ENCODE measurements at places on chromosomes 5 and 9.

DNA sequence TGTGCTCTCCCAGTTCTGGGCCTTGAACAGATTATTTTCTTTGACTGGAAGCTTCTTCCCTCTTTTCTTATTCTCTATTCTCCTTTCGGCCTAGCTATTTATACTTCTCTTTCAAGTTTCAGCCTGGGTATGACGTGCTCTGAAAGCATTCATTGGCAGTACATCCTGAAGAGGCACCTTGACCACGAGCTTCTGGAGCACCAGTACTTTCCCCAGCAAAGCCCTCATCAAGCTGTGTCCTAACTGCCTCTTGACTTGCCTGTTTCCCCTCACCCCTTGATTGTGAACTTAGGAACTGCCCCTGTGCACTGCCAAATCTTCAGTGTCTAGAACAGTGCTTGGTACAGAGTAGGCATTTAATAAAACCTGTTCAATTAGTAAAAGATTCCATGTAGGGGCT, 154.9 kb downstream of the KCTD16 start:
- DNase-seq, result no peak

DNA sequence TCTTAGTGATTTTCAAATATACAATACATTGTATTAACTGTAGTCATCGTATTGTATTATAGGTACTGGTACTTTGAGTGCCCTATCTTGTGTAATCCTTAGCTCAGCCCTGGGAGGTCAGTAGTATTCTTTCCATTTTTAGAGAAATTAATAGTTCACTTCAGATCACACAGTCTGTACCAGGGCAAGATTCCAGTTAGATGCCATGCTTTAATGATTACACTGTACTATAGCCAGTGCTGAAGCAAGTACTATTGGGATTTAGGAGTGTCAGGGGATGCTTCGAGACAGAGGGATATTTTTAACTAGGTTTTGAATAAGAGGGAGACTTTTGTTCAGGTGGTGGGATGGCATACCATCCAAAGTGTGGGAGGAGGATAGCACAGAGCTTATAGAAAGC, 41.0 kb upstream of the SLC27A6 start:
- DNase-seq, result no peak

DNA sequence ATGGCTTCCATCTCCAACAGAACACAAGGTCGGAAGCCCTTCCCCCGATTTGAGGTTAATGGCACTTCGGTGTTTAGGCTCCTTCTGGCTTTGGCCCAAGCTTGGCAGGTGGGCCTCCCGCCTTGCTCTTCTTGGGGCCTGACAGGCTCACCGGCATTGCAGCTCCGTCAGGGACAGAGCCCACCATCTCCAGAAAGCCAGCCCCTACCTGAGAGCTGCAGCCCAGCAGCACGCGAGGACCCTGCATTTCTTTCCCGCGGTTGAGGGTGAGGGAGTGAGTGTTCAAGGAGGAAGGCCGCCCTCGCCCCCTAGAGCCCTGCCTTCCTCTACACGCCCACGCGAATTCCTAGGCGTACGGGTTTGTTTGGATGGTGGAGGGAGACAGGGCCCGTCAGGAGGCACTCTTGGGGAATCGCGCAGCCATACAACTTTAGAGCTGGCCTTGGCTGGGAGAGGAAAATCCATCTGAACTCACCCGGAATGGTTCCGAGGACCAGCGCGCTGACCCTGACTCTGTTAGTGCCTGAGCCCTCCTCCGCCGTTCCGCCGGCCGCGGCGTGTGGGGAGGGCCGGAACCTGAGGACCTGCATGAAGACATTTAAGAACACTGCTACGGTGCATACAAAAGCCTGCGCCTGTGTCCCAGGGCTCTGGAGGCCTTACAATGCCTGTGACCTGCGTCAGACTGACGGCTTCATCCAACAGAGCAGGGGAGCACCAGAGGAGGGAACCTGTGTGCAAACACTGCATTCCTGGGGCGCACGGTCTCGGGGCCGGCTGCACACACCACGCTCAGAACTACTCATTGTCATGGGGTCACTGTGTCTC, 73.8 kb downstream of the MRPL36 start:
- DNase-seq, result no peak

- no peak for DNase-seq
Observed at GRCh38 chr9:93316726-93317494, 133.0 kb downstream of the WNK2 start.

DNA sequence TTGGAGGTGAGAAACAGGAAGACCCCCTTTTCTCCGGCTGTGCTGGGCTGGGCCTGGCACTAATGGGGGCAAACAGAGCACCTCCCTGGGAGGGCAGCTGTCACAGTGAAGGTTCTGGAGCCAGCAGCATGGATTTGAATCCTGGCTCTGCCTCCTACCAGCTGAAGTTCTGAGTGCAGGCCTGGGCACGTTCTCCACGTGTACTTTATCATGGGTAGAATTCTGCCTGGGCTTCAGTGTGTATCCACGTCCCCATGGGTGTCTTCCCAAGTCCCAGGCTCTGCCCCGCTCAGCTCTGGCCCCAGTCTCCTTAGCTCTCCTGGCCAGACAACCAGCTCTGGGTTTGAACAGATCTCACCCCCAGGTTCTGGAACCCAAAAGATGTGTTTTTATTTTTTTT, 223.2 kb downstream of the PBX3 start:
- no peak for DNase-seq

DNA sequence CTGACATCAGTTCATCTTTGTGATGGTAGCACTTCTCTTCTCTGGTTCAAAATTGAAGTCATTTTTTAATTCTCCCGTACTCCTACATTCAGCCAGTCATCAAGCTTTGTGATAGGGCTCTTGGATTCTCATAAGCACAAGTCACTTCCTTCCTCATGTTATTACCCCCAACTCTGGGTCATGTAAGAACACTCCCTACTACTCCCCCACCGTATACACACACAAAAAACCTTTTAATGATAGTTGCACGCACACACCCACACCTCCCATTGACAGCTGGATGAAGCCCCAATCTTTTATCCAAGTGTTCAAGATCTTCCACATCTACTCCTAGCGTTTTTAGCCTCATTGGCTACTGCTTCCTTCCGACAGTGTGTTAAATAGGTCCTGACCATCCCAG, 16.8 kb downstream of the KDM3B start:
- DNase-seq, result no peak

- DNase-seq, result no peak
Observed at GRCh38 chr5:40378396-40379177, 301.1 kb upstream of the PTGER4 start.

- no peak for DNase-seq
Observed at GRCh38 chr5:35640623-35641022, 23.0 kb downstream of the SPEF2 start.

DNA sequence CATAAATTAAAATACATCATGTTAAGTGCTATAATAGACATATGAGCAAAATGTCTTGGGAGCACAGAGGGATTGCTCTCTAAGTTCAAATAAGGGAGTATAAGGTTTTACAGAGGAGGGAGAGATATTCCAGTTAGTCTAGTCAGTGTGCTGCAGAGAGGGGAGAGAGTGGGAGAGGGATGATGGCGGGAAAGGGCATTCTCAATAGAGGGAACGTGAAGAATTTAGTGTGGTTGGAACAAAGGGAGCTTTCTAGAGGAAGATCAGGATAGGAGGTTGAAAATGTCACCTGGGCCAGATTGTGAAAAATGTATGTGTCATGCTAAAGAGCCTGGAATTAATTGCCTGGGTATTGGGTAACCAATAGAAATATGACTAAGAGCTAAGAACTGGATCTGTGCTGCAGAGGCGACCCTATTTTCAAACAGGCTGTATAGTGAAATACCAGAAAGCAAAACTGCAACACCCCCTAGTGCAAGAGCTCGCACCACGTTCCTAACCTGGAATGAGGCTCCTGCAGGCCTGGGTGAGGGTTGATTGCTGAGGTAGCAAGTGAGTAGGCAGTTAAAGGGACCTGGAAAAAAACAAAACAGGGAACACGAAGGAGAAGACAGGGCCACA, 791.8 kb upstream of the C9orf72 start:
- no peak for DNase-seq

GRCh38 chr9:70802758-70803436, 318.5 kb downstream of the TRPM3 start:
- no peak for DNase-seq

- no peak for DNase-seq
Observed at GRCh38 chr9:131018621-131019020, 9.6 kb downstream of the LAMC3 start.

All from NCI-H187 (cell line).